Amygdala (tissue), 56 donors: ENCODE measurements at places on chromosomes 13 and 19.

DNA sequence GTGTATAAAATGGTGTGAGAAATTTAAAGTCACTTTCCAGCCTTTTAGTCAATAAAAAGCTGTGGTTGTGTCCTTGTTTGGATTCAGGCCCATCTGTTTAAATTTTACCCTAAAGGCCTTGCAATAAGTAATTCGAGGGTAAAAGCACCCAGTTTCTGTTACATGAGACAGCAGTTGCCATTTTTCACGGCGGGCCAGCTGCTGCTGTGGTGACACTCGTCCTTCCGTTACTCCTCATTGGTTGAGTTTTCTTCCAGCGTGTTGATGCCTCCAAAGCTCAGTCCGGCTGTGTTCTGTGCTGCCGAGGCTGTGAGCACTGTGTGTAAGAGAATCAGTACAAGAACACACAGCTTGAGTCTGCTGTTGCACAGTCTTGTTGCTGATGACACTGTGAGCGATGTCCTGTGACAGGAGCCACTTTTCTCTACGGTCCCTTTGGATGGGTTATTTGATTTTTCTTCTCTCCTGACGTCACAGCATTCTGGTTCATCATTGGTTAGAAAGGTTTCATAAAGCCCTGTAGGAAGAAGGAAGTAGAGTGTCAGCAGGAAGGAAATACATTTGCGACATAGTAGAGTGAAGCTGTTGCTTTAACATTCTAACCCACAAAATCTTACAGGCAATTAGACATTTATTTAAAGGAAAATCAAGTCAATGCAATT lies 602.5 kb upstream of the ARGLU1 start:
- DNase-seq: no peak

GRCh38 chr19:608155-609003 lies 18.7 kb downstream of the HCN2 start:
- no peak for DNase-seq

GRCh38 chr19:55474269-55475265 lies 1.9 kb upstream of the ZNF628 start:
- no peak for DNase-seq

- no peak for DNase-seq
These were observed 853.8 kb upstream of the MIR17HG start for GRCh38 chr13:90493667-90494066.

DNA sequence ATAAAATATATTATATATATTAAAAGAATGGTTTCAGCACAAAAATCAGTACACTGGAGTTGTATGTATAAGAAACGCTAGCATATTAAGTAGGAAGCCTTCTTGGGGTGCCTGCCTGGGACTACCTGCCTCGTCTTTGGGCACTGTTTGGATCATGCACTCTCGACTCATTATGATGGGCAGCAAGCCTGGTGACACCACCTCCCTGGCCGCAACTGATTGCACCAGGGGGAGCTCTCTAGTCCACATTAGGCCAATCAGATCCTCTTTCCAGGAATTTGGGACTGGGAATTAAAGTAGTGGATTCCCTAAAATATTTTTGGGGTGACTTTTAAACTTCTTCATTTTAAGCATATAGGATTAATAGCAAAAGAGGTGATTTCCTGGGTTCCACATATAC lies 56.0 kb upstream of the RGCC start:
- no peak for DNase-seq

DNA sequence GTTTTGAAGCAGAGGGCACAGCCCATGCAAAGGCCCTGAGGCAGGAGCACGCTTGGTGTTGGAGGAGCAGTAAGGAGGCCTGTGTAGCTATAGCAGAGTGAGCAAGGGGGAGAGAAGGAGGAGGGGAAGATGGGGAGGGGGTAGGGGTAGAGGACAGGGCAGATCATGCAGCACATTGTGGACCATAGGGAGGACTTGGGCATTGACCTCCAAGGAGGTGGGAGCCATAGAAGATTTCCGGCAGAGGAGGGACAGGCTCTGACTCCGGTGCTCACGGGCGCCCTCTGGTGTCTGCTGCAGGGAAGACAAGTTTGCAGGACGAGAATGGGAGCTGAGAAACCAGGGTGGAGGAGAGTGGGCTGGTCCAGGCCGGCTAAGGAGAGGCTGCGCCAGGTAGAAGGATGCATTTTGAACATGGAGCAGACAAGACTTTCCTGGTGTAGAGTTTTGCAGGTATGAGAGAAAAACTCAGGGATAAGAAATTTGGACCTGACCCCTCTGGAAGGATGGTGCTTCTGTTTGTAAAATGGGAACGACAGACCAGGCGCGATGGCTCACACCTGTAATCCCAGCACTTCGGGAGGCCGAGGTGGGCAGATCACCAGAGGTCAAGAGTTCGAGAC lies 13.7 kb upstream of the CREB3L3 start:
- peak; percentile 23 for DNase-seq

DNA sequence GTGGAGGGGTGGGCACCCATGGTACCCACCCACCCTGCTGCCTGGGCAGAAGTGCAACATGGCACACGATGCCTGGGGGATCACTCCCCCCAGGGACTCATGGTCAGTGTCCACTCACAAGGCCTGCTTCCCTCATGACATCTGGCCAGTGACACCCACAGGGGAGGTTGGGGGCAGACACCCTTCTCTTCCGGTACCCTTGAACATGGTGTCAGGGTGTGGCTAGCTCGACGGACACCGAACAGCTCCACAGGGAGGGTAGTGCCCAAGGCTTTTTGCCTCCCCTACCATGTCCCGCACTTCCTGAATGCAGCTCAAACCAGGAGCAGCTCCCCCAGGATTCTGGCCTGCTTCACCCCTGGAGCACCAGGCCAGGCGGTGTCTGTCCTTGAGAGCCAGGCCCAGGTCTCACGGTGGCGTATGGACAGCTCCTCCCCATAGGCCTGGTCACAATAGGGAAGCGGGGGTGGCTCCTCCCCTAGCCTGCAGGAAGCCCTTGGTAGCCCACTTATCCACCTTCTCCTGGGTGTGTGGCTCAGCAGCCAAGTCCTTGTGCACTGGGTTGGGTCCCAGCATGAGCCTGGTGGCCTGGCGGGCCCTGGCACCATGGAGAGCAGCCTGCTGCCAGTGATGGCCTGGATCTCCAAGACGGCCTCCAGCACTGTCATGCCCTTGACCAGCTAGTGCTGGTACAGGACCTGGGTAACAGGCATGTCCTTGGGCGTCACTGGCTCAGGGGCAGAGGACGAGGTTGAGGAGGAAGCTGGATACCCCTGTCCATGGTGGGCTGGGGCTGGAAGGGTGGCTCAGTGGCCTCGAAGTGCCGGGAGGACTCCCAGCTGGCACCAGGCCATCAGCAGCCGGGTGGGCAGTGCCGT lies 7.8 kb downstream of the ACP4 start:
- no peak for DNase-seq

GRCh38 chr13:100306434-100306999 lies 217.6 kb downstream of the PCCA start:
- no peak for DNase-seq

DNA sequence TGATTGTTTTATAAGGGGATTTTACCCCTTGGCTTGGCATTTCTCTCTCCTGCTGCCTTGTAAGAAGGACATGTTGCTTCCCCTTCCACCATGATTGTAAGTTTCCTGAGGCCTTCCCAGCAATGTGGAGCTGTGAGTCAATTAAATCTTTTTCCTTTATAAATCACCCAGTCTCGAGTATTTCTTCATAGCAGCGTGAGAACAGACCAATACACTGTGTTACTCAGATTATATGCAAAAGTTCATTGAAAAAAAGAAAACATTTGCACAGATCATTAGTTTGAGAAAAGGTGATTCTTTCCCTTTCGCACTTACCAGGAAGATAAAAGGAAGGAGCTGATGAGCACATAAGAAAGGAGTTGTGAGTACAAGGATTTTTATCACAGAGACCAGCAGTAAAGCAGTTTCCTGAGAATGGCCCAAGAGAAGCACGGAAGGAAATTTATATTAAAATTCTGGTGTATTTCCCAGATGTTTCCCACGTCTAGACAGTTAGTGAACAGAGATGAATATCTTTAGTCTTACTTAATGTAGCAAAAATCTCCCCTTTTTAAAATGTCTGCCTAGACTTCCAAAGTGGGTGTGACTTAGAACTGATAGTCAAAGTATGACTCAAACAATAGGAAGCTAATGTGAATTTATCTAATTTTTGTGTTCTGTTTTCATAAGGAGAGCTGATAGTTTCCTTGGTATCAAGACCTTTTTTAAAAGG lies 431.8 kb upstream of the SGCG start:
- no peak for DNase-seq
